ENCODE measurements at places on chromosomes 7 and 10.

- no peak for DNase-seq
Measured at GRCh38 chr7:139855498-139856270, 26.6 kb downstream of the TBXAS1 start.

- DNase-seq, result no peak
Measured at GRCh38 chr7:159192725-159193453, 48.2 kb upstream of the VIPR2 start.

DNA sequence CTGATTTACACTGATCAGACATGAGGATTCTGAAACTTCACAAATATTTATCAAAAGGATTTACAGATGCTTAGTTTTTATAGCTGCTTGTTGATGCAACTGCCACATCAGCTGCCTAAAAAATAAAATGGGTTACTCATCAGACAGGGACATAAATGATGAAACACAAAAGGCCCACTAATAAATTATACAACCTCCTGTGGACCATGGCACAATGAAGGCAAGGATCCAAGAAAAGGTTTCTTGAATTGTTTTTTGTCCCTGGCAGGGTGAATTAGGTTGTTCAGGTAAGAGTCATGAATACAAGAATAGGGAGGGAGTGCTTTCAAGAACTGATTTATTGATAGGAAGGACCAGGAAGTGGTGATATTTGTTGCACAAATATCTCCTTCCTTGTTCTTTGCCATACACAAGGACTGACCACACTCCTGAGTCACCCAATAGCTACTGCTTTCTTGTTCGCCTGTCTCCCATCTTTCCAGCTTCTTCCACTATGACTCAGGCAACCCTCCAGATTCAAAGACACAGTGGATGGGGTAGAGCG, 234.5 kb downstream of the AHR start:
- DNase-seq, result no peak

GRCh38 chr10:132303361-132304115, 4.2 kb downstream of the STK32C start:
- DNase-seq, result no peak

DNA sequence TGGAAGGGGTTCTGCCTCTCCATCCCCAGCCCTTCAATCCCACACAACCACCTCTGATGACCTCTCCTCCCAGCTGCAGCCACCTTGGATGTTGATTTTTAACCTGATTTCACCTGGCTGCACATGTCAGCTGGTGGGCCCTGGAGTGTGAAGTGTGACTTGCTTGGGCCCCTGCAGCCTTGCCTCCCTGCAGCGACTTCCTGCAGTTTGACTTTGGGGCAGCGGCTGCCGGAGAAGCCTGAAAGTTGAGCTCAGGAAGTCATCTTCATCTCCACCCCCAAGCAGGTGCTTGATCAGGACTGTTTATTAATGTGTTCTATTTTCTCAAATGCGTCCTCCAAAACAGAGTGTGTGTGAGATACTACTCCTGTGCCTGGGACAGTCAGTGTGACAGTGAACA, 675.2 kb upstream of the GALNT17 start:
- DNase-seq, result no peak

Measured in stimulated activated CD8-positive, alpha-beta memory T cell treated with anti-CD3 and anti-CD28 coated beads, Interleukin-2, amount 100 ng/mL, for 1 hour (primary cell).